ENCODE measurements at places on chromosomes 6 and 20. TPM values are rescaled to one million over a fixed set of nuclear protein-coding genes. Genes with fewer than 3 reads are reported as not detected.

C4B gene
- 9.4 TPM for total RNA-seq

FOXF2 gene
- 1.3 TPM for total RNA-seq

DNA sequence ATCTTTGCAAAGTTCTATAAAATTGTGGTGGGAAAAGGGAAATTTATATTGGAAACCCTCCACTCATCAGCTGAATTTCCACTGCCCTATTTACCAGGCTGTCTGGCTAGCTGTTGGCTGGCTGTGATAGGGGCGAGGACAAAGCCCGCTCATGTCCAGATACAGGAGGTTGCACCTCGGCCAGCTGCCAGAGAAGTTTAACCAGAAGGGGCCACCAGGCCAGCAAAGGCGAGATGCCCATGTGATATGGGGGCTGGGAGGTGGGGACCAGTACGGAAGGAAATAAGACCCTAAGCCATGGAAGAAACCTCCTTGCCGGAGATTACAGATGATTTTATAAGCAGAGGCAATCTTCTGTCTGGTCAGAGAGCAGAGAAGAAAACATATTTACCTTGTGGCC lies 143.8 kb downstream of the FNDC1 start:
- H3K4me1 ChIP-seq = no peaks in the 10 kb centered on the region
- H3K36me3 ChIP-seq = no peaks in the 10 kb centered on the region
- DNase-seq = no peak

UBD gene
- total RNA-seq = not detected

Measured in suprapubic skin (tissue), 4 donors.